Stimulated activated naive CD8-positive, alpha-beta T cell treated with anti-CD3 and anti-CD28 coated beads, Interleukin-15, Interleukin-2, amounts not matched to agents 100 U/mL and 50 U/mL, for 24 hours (primary cell): ENCODE measurements at places on chromosomes 2 and 18.

DNA sequence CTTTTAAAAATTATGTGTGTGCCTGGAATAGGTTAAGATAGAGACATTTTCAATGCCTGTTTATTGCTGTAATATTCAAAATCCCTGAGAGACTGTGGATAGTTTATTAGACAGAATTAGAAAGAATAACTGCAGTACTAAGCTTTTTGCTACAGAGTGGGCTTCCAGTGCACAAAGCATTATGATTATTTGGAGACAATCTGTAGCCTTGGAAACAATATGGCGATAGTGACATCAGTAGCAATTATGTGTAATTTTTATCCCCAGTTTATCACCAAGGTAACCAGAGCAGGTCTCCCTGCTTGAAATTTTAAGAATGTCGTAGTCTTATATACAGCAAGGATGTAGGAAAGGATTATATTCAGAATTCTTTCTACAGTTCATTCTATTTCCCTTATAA, 100.0 kb downstream of the MYO3B start:
- DNase-seq = no peak

- DNase-seq = peak; percentile 14
Observed at GRCh38 chr2:112985090-112985489, 7.3 kb downstream of the IL36G start.

DNA sequence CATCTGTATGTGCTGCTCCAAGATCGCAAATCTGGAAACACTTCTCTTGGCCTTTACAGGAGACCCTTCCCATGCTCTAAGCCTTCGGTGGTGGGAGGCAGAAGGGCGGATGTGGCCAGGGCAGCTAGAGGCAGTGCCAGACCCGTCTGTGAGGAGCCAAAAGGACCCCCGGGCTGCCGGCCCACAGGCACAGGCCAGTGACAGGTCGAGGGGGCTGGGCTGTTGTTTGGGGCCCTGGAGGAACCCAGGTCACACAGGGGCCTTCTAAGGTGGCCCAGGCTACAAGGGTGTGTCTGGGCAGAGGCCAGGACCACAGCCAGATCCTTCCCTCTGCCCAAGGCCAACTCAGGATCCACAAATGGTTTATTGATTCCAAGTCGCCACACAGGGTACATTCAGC, 49.4 kb downstream of the SLC66A2 start:
- DNase-seq = no peak

- no peak for DNase-seq
Observed at GRCh38 chr18:39701839-39702238, 2136.2 kb upstream of the CELF4 start.

DNA sequence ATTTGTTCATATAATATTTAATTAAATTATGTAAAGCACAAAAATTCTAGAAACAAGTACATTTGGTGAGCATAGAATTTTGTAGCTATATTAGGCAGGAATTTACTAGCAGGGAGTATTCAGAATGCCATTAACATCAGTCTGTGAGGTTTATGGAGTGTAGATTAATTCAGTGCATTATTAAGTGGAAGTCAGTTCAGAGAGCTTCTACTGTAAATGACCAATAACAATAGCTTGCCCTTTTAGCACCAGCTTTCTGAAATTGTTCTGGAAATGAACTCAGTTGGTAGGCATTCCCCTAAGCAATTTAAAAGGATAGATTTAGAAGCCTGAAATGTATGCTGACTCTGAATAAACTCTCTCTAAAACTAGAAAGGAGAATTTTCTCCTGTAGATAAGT, 208.2 kb upstream of the CNTNAP5 start:
- DNase-seq = no peak

DNA sequence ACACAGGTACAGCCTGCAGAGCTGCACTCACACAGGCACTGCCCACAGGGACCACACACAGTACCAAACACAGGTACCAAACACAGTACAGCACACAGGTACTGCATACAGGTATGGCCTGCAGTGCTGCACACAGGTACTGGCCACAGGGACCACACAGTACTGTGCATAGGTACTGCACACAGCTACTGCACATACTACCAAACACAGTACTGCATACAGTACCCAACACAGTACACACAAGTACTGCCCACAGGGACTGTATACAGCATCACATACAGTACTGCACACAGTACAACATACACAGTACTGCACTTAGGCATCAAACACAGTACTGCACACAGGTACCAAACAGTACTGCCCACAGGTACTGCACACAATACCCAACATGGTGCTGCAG, 74.3 kb downstream of the ZNF236 start:
- DNase-seq = no peak

GRCh38 chr2:10157293-10157692, 34.8 kb downstream of the RRM2 start:
- no peak for DNase-seq

- DNase-seq = no peak
Observed at GRCh38 chr2:39902103-39902502, 123.0 kb upstream of the THUMPD2 start.

GRCh38 chr2:69124343-69124742, 111.4 kb downstream of the ANTXR1 start:
- DNase-seq = no peak
